ENCODE measurements at places on chromosomes 16 and 17.

GRCh38 chr16:54462771-54463170 lies 176.2 kb upstream of the IRX3 start:
- DNase-seq = no peak

- no peak for DNase-seq
Observed at GRCh38 chr16:5649762-5650743, 552.5 kb upstream of the EEF2KMT start.

DNA sequence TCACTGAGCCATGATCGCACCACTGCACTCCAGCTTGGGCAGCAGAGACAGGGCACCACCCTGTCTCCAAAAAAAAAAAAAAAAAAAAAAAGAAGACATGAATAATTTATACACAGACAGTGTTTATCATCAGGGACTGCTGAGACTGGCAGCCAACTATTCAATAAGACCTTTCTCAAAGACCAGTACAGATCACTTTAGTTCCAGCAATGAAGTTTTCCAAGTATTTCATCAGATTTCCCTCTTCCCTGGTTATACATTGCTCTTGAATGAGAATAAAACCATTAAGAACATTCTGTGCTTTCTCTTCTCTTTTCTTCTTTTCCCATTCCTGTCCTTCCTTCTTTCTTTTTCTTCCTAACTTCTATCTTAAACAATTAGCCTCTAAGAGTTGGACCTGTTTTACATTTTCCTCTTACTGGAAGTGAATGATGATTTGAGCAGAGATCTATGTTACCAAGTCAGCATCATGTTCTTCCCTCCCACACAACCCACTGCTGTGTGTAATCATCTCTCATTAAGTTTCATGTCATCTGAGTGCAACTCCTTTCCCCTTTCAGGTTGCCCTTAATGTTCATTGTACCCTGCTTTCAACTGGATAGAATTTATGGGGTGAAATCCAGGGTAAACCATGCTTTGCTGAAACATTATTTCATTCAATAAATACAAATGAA lies 35.9 kb upstream of the SMIM36 start:
- DNase-seq = no peak

DNA sequence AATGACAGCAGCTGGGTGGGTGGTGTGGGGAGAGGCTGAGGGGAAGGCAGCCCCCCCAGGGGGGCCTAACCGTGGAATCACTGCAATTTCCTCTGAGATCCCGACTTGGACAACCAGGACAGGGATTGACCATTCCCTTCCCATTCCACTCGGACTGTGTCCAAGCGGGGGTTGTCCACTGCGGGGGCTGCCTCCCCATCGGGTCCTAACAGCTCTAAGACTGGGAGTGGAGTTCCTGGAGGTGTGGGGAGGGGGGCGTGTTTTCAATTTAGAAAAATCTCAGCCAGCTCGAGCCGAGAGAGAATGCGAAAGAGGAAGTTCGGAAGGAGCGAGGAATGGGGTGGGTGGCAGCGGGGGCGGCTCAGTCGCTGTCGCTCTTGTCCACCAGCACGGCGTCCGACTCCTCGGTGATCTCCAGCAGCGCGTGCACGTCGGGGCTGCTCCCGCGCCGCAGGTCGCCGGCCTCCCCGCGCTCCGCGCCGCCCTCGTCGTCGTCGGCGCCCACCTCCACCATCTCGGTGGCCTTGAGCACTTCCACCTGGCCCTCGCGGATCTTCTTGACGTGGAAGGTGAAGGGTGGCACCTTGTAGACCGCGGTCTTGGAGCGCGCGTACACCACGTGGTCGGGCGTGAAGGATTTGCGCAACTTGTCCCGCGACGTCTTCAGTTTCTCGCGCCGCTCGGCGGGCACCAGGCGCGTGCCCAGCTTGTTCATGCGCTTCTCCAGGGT lies 16.2 kb upstream of the STAT3 start:
- no peak for DNase-seq

- no peak for DNase-seq
Observed at GRCh38 chr16:75922250-75922649, 196.0 kb upstream of the CPHXL start.

DNA sequence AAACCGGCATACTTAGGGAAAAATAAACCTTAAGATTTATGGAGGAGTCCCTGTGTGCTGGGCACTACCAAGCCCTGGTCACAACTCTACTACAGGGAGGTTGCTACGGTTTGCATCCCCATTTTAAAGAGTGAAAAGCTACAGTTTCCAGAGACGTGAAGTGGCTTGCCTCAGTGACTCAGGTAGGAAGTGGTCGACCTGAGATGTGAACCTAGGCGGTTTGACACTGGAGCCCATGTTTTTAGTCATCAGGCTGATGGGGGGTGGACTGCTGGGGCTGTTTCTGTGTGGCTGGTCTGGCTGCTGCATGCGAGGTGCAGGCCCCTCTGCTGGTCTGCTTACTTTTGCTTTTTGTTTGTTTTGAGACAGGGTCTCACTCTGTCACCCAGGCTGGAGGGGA lies 6.6 kb downstream of the COX6A2 start:
- no peak for DNase-seq

DNA sequence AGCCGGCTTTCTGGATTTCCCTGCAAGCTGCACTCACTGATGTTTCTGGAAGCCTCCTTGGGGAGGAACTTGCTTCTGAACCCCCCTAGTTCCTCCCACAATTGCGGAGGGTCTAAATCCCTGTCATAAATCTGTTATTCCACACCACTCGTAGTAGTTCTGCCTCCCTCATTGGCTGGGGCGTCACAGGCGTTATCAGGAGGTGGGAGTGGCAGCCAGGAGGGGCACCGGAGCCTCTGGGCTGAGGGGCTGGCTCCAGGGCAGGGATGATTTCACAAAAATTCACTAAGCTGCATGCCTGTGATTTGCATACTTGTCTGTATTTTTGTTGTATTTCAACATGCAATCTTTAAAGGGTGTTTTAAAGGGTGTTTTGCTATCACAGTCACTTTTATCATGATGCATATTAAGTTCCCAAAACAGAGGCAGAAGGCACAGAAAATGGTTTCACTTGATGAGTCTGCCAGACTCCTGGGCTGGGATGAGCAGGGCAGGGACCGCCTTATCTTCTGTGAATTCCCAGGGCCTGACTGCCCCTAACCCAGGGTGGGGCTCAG lies 176.2 kb upstream of the FOXF1 start:
- no peak for DNase-seq

GRCh38 chr17:50564916-50565315 lies 4.4 kb downstream of the CACNA1G start:
- peak; percentile 28 for DNase-seq

DNA sequence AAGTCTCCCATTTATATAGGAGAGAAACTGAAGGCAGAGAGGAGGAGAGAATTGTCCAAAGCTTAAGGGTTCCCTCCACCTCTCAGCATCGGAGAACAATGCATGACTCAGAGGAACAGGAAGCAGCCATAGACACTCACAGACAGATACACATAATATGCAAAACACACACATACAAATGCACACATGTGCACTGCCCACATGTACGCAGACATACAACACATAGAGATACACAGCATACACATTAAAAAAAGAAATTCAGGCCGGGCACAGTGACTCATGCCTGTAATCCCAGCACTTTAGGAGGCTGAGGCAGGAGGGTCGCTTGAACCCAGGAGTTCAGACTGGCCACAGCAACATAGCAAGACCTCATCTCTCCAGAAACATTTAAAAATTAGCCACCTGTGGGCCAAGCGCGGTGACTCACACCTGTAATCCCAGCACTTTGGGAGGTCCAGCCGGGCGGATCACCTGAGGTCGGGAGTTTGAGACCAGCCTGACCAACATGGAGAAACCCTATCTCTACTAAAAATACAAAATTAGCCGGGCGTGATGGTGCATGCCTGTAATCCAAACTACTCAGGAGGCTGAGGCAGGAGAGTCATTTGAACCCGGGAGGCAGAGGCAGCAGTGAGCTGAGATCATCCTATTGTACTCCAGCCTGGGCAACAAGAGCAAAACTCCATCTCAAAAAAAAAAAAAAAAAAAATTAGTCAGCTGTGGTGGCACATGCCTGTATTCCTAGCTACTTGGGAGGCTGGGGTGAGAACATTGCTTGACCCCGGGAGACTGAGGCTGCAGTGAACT lies 11.3 kb downstream of the ERAL1 start:
- DNase-seq = no peak

DNA sequence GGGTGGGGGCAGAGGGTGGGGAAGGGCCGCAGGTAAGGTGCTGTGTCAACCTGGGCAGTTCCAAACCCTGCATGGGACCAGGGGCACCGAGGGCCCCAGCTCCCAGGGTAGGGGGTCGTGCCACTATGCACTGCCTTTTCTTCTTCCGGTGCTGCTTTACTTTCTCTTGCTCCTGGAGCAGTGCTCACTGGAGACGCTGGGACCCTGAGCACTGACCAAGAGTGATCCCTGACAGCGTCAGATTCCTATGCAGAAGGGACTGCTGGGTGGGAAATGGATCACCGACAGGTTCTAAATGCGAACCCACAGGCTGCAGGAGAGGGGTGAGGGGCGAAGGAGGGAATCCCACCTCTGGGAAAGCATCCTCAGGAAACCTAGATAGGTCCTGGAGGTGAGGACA lies 470.1 kb downstream of the SOX9 start:
- peak; percentile 45 for DNase-seq

DNA sequence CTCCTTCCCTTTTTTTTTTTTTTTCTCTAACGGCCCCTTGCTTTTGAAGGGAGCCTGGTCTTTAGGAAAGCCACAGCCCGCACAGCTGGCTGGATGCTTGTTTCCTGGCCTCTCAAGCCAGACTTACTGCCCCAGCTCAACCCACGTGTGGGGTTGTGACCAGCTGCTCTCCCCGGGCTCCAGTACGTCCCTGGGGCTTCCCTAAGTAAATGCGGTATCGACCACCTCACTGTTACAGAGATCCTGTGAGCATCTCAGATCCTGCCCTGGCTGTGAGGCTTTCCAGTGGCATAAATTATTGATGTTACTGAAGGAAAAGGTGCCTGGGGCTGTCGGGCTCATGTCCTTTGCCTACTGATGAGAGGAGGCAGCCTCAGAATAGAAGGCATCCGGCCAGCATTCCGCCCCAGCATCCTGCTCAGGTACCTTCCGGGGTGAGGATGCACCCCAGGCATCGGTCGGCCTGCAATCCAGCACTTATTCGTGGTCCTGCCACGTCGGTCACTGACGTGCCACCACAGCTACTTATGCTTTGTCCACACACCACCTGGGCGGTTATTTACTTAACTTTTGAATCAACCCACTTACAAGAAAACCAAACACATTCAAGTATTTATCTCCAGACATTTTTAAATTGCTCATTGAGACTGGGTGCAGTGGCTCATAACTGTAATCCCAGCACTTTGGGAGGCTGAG lies 9.6 kb downstream of the GPRC5B start:
- peak; percentile 74 for DNase-seq

- no peak for DNase-seq
Observed at GRCh38 chr16:59684911-59685310, 950.8 kb upstream of the GOT2 start.

DNA sequence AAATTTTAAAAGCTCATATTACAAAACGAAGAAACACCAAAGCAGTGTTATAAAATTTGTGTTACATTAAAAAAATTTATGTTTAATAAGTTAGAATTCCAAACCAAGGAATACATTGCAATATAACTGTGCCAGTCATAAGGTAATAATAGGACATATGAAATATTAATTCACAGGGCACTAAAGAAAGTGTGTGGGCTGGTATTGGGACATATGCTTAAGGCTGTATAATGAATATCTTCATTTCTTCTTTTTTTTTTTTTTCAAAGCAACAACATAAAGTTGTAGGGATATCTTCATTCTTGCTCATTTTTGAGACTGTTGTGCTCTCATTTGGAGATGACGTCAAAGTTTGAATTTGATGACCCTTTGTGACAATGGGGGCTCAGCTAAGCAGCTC lies 17.5 kb upstream of the FBXO47 start:
- no peak for DNase-seq

GRCh38 chr16:79874391-79874790 lies 273.9 kb upstream of the MAF start:
- DNase-seq = no peak

DNA sequence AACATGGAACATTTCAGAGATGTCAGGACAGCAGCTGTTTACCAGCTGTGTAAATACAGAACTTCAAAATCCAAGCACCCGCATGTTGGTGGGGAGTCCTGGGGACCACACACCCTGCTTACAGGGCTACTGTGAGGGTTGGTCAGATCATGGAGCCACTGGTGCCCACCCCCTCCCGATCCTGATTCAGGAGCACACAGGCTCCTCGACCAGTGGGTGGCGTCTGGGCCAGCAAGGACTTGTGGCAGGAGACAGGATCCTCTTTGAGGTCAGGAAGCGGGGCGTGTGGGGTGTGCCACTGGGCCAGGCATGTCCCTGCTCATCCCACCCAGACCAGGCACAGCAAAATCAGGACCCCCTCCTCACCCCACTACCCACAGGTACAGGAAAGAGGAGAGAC lies 83.6 kb downstream of the SDK2 start:
- DNase-seq = no peak

- DNase-seq = no peak
Observed at GRCh38 chr16:86455116-86455515, 55.2 kb upstream of the FOXF1 start.

GRCh38 chr16:77569406-77569805 lies 134.6 kb upstream of the ADAMTS18 start:
- peak; percentile 39 for DNase-seq

DNA sequence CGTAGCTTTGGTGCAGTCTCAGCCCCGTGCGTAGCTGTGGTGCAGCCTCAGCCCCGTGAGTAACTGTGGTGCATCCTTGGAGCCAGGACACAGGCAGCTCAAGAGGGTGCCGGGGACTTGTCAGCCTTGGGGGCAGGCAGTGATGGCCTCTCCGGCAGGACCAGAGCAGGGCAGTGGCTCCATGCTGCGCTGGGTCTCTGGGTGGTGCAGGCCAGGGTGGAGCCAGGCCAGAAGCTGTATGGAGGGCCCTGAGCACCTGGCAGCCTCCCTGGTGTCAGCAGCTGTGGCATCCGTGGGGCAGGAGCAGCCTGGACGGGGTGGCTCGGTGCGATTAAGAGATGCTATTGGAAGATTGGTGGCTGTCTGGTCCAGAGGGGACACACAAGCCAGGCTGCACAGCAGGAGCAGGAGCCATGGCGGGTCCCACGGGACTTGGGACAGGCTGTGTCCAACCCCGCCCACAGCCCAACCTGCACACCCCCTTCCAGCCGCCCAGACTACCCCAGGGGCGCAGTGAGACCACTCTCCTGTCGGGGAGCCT lies 28.3 kb upstream of the CDH15 start:
- DNase-seq = no peak

DNA sequence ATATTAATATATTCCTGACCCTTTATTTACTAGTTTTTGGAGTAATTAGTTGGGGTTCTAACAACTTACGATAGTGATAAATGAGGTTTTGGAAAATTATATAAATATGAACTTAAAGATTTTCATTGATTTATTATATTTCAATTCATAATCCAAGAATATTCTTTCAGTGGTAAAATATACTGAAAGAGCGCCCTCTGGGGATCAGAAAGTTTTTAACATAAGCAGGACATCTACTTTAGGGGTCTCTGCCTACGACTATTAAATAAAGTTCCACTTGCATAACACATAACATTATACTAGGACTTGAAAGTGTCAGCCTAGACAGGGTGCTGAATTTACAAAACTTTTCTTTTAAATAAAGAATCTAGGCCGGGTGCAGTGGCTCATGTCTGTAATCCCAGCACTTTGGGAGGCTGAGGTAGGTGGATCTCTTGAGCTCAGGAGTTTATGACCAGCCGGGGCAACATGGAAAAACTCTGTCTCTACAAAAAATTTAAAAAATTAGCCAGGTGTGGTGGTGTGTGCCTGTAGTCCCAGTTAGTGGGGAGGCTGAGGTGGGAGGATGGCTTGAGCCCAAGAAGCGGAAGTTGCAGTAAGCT lies 15.6 kb downstream of the RFWD3 start:
- no peak for DNase-seq
